SJSA1 (cell line): ENCODE measurements at places on chromosomes 12 and 14. TPM values are rescaled to one million over a fixed set of nuclear protein-coding genes. Genes with fewer than 3 reads are reported as not detected.

TMPRSS12 gene
- not detected in 2 replicates for total RNA-seq

DNA sequence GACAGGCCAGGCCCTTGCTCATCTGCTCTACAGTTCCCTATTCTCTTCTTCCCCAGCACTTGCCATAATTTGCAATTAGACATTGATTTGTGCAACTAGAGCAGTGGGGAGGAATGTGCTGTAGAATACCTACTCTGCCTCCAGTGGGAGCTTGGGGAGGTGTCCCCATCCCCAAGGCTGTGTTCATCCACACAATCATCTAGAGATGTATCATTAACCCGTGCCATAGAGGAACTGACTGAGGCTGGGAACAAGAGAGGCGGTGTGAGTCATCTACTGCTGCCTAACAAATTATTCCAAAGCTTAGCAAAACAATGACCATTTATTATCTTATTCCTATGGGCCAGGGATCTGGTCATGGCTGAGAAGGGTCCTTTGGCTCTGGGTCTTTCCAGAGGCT, 5.1 kb upstream of the OTUB2 start:
- H3K27me3 ChIP-seq = no peaks in the 10 kb centered on the region
- DNase-seq = no peak
- H3K36me3 ChIP-seq = no peaks in the 10 kb centered on the region
- no peak overlapping the region for H3K27ac ChIP-seq
- H3K4me1 ChIP-seq = 0 out of 2 replicates have a peak, but pooled peaks cover 4% of the 10 kb centered on the region
- no peak overlapping the region for H3K4me3 ChIP-seq

DNA sequence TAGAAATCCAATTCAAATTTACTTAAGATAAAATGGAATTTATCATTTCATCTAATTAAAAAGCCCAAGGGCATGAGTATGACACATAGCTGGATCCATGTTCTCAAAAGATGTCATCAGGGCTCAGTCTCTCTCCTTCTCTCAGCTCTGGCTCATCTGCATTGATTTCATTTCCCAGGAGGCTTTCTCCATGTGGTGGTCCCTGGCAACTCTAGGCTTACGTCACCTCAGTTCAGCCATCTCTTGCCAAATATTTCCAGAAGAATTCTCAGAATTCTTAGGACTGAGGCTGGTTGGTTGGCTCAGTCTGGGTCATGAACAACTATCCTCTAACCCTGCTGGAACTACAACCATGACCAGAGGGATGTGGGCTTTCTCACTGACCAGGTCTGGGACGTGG, 65.3 kb downstream of the FOS start:
- no peak for DNase-seq
- no peaks in the 10 kb centered on the region for H3K27me3 ChIP-seq
- no peak overlapping the region for H3K4me3 ChIP-seq
- no peaks in the 10 kb centered on the region for H3K4me1 ChIP-seq

GRCh38 chr12:111434049-111434448, 28.3 kb downstream of the SH2B3 start:
- no peak for DNase-seq
- H3K4me3 ChIP-seq = no peak overlapping the region
